Renal pelvis (tissue), 12 donors: ENCODE measurements at places on chromosomes 13 and 19. TPM values are rescaled to one million over a fixed set of nuclear protein-coding genes. Genes with fewer than 3 reads are reported as not detected.

The C3 gene
- 20.1 TPM for polyA plus RNA-seq

The KLF2 gene
- polyA plus RNA-seq: 39.4 TPM

The PBX4 gene
- 3.8 TPM for polyA plus RNA-seq

The IGFL1 gene
- polyA plus RNA-seq: not detected

The CFD gene
- 4.4 TPM for polyA plus RNA-seq

The ERFL gene
- not detected for polyA plus RNA-seq

The GNG7 gene
- polyA plus RNA-seq: 7.3 TPM

The FFAR2 gene
- 0.19 TPM for polyA plus RNA-seq

The PLIN5 gene
- polyA plus RNA-seq: 3.3 TPM

The DHDH gene
- 11.6 TPM for polyA plus RNA-seq

The MCF2L gene
- polyA plus RNA-seq: 35.8 TPM

The CGB2 gene
- not detected for polyA plus RNA-seq

The SERP2 gene
- polyA plus RNA-seq: 9.6 TPM

GRCh38 chr13:51276636-51277035, 54.4 kb downstream of the FAM124A start:
- no peak for DNase-seq

GRCh38 chr13:38348861-38349389, 726 bp upstream of the UFM1 start:
- peak; percentile 12 for DNase-seq

DNA sequence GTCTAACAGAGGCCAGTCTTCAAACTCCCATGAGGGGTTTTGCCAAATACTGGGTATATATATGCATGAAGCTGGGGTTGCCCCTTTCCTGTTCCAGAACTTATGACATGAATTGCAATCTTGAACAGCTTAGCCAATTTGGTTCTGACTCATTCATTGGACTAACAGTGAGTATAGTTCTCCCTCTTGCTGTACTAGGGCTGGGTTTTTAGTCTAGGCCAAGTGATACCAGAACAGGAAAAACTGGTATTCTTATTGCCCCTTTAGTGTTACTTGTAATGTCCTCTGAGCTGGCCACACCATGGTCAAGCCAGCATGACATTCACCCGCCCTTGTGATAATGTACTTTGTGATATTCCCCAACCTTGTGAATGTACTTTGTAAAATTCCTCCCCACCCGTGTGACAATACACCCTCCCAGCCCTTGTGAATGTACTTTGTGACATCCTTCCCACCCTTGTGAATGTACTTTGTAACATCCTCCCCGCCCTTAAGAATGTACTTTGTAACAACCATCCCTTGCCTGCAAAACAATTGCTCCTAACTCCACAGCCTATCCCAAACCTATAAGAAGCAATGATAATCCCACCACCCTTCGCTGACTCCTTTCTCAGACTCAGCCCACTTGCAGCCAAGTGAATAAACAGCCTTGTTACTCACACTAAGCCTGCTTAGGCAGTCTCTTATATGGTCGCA, 26.9 kb downstream of the ZNF846 start:
- DNase-seq: no peak

DNA sequence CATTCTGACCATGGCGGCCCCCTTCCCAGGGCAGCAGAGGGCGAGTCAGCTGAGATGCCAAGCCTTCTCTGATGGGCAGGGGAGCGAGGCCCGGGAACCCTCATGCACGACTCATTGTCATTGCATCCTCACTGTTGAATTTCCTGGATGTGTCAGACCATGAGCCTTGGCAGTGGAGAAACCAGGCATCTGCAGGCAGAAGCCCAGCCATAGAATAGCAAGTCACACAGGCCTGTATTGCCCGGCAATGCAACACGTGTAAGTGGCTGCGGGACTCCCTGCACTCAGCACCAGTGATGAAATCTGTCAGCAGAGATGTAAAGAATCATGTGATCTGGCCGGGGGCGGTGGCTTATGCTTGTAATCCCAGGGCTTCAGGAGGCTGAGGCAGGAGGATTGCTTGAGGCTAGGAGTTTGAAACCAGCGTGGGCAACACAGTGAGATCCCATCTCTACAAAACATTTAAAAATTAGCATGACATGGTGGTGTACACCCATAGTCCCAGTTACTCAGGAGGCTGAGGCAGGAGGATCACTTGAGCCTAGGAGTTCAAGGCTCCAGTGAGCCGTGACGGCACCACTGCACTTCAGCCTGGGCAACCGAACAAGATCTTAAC, 199.7 kb downstream of the KATNAL1 start:
- no peak for DNase-seq

DNA sequence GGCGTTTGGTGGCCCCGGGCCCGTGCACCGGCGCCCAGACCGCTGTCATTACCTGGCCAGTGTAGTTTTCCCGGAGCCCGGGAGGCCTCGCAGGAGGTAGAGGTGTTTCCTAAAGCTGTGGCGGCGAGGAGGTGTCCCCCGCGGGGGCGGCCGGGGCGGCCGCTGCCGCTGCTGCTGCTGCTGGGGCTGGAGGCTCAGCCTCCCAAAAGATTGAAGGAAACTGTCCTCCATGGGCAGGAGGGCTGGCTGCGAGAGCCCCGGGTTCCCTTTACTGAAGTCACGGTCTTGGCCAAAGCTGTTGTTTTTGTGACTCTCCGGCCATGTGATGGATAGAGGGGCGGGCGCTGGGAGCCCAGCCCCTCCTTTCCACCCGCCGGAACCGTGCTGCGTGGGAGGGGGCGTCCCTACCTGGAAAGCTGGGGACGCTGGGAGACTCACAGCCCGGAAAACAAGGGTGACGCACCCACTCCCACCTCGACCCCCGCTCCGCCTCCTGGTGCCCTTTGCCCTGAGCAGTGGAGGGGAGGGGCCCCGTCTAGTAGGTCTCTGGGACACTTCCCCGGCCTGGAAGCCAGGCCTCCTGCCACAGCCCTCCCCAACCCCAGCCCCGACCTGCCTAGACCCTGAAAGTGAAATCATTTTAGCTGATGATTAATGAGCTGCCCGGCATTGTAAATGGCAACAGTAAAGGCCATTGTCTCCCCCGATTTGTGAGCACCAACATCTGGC, at the start of gene N4BP2L1:
TSS of gene N4BP2L1 (minus strand) at position 279 of the 729 bp plus-strand sequence. CDS start at position 231, 48 bp downstream.
- peak; percentile 85 for DNase-seq

GRCh38 chr13:99085808-99086266, 108.0 kb upstream of the DOCK9 start:
- no peak for DNase-seq

DNA sequence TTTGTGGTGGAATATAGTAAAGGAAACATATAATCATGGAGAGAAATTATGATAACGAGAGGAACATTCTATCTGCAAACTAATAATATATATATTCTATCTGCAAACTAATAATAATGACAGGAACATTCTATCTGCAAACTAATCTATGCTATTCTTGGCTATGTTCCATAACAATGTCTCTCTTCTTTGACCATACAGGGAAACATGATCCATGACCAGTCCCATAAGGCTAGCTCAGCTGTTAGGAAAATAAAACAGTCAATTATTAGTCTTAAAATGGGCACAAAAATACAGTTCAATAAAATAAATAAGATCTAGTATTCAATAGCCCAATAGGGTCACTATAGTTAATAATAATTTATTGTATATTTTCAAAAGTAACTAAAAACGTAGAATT, 707.8 kb upstream of the PCDH20 start:
- DNase-seq: no peak

DNA sequence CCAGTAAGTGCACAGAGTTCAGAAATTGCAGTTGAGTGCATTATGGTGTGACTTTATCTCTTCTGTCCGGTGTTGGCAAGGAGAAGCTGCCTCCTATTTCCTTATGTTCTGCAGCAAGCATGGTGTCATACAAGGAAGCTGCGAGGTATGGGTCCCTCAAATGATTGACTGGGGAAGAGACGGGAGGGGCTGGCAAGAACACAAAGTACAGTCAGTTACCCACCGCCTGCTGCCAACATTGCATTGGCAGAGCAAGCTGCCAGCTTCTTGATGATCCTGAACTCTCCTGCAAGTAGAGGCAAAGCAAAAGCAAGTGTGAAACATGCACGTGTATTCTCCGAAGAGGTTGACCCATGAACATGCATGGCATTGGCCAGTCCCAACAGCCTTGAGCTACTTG, 1013.6 kb downstream of the UQCRFS1 start:
- no peak for DNase-seq

DNA sequence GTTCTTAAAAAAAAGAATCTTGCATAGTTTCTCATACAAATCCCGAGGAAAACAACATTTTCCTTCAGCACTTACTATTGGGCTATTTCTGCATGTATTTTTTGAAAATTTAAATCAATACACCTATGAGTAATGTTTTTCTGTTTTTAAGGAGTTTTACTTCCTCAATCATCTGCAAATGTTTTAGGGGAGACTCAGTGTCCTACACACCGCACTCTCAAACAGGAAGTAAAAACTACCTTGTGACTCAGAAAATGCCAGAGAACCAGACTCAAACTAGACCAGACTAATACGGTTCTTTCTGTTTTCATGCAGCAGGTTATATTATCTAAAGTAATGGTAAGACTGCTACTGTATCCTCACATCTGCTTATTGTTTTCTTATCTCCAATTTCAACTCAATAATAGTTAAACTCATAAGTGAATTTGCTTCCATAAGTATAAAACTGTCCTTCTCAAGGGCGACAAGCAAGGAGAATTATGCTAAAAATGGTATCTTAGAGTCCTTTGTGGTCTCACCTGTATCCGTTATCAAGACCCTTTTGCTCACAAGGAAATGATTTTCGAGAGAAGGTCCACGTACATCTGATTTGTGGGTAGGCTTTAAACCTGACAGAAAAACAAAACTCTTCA, 52.5 kb downstream of the FLT3 start:
- DNase-seq: no peak

GRCh38 chr19:48760504-48761205, 5.3 kb downstream of the FGF21 start:
- DNase-seq: no peak

GRCh38 chr13:23995283-23996073, 98.2 kb upstream of the C1QTNF9B start:
- DNase-seq: no peak

DNA sequence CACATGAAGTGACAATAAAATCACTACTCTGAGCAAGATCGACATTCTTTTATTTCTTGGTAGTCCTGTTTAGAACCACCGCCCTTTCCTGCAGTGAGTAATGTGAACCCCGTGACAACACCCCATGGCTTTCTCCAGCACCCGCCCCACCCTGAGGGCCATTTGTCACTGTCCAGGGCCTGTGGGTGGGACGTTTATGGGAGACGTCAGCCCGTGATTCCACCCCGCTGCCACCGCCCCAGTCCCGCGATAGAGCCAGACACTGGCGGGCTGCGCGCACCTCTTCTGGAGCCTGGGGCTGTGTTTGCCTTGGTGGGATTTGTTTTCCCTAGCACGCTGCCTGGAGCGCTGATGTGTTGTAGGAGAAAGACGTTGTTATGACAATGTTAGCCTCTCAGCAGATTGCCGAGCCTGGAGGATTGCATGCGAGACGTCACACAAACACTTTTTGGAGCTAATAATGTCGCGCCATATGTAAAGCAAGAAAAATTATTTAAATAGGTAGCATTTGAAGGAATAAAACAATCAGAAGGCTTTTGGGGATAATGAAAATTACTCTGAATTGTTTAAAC, 263.7 kb downstream of the TEX29 start:
- DNase-seq: no peak

GRCh38 chr13:76667551-76667950, 218.7 kb downstream of the KCTD12 start:
- DNase-seq: peak; percentile 20

DNA sequence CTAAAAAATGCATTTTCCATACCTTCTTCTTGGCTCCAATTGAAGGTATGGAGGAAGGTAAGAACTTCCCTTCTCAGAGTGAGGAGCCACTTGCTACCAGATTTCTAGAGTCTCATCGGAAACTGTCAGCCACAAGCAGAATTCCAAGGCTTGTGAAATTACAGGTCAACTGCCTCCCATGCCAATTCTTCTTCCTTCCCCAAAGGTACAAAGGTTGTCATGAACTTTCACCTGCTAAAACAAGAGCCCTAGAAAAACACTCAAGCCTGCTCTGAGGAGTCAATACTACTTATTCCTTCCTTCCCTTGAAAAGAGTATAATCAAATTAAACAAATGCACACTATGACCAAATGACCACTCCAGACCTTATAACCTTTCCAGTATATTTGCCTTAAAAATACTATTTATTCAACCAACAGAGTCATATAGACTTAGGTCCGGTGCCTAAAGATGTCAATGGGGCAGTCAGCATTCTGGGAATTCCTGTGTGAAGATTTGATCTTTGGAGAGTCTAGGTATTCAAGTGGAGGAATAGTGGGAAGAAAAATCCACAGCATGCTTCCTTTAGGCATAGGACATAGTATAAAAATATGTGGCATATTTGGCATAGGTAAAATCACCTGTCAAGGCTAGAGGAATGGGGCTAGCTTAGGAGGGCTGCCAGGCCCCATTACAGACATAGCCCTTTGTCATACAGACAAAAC, 539.3 kb downstream of the LIG4 start:
- DNase-seq: no peak

DNA sequence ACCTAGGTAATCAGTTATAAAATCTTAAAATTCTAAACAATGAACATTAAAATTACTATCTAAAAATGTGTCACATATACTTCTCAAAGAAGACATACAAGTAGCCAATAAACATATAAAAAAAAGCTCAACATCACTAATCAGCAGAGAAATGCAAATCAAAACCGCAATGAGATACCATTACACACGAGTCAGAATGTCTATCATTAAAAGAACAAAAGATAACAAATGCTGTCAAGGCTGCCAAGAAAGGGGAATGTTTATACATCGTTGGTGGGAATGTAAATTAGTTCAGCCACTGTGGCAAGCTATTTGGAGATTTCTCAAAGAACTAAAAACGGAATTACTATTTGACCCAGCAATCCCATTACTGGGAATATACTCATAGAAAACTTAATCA, 310.3 kb upstream of the EDNRB start:
- no peak for DNase-seq

- DNase-seq: no peak
Observed at GRCh38 chr19:55231391-55232285, 3.1 kb upstream of the TMEM86B start.

DNA sequence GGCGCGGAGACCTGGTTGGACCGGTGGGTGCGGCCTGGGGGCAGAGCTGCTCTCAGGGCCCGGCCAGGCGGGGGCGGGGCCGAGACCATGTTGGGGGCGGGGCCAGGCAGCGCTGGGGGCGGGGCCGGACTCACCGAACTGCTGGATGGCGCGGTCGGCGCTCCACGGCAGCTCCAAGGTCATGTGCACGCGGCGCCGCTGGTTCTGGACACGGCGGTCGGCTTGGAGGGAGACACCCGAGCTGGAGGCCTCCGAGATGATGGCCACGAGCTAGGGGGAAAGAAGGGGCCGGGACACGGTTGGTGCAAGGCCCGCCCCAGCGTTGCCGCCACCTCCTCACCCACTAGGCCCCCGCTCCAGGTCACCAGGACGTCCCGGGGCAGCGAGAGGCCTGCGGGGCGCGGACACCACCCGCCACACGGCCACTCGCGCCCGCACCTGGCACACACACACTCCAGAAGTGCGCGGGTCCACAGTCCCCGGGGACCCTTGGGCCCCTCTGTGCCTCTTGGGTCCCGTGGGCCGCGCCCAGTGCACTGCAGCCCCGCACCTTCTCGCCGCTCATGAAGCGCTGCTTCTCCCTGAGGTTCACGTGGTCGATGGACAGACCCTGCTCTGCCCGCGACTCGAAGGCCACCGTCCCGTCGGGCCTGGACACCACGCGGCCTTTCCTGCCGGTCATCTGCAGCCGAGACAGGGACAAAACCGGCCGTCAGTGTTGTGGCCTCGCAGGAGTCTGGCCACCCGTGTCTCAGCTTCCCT, 8.7 kb downstream of the GPX4 start:
- no peak for DNase-seq

- no peak for DNase-seq
Observed at GRCh38 chr13:73039201-73040108, 19.4 kb upstream of the KLF5 start.
